ENCODE measurements at places on chromosomes 5 and 9.

DNA sequence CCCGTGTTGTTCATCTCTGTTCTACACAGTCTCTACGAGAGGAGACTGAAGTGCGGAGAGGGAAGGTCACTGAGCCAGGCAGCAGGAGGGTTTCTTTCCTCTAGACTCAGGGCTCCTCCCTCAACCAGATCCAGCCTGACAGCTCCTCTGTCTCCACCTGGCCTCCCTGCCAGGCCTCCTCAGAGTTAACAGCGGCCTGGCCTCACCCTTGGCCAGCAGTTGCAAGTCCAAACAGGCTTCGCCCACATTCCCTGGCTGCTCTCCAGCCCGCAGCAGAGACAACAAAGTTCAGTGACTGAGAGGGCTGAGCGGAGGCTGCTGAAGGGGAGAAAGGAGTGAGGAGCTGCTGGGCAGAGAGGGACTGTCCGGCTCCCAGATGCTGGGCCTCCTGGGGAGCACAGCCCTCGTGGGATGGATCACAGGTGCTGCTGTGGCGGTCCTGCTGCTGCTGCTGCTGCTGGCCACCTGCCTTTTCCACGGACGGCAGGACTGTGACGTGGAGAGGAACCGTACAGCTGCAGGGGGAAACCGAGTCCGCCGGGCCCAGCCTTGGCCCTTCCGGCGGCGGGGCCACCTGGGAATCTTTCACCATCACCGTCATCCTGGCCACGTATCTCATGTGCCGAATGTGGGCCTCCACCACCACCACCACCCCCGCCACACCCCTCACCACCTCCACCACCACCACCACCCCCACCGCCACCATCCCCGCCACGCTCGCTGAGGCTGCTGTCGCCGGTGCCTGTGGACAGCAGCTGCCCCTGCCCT lies at the start of gene HRCT1:
Gene HRCT1 (plus strand): TSS at position 291 of the 768 bp plus-strand sequence. CDS start 86 bp downstream, at position 377.
- DNase-seq = no peak

GRCh38 chr9:106619211-106619610 lies 243.8 kb upstream of the ZNF462 start:
- no peak for DNase-seq

DNA sequence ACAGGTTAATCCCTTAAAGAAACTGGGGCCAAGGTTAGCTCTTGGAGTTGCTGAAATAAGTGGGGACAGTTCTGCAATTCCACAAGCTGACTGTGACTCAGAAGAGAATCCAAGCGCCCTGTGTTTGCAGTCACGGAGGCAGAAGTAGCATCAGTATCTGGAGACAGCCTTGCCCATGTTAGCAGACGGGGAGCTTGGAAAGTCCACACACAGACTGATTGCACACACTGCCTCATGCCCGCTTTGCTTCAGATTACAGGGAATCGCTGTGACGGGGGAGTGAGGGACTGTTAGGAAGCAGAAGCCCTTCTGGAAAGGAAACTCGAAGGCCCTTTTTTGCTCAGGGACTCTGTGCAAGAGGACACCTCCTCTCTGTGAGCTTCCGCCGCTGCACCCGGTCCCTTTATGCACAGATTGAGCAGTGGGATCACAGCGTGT lies 30.9 kb upstream of the PPP1R26 start:
- DNase-seq = no peak

GRCh38 chr5:138408023-138408422 lies 30.8 kb upstream of the REEP2 start:
- no peak for DNase-seq

DNA sequence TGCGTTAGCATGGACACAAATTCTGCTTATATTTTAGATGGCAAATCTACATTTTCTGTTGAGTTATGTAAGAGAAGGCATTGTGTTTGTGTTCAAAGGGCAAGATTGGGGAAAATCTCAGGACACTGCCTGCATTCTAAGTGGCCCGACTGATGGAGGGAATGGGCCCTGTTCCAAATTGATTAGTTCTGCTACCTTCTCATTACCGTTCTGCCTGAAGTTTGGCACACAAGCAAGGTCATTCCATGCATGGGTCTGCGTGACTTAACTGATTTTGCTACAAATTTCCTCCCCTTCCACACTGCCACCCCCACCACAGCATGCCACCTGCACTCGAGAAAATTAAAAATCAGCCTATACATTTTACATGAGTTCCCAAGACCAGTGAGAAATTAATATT lies 409.9 kb downstream of the BRINP1 start:
- DNase-seq = no peak

DNA sequence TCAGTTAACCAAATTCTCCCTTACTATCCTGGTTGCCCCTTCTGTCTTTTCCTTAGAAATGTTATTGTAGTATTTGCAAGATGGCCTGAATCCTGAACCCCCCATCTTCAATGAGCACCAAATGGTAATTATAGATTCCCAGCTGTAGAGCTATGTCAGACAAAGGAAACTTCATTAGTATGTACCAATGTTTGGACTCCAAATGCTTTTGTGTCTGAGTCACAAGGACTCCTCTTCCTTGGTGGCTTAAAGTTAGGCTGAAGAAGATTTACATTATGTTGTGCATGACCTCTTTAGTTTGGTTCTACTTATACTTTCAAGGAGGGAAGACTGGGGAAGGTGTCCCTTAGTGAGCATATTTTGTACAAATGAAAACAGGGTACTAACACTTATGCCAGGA lies 105.9 kb upstream of the CDKN2B start:
- DNase-seq = no peak

Data from activated naive CD4-positive, alpha-beta T cell treated with anti-CD3 and anti-CD28 coated beads, Interleukin-2, amount 50 U/mL, for 16 hours (primary cell).